MG63 (cell line): ENCODE measurements at places on chromosomes 13 and 19.
A peak's percentile ranks its signal among the peaks of the same experiment; 100 is the strongest.

GRCh38 chr13:25727250-25727649, 324.6 kb downstream of the SHISA2 start:
- DNase-seq: no peak

DNA sequence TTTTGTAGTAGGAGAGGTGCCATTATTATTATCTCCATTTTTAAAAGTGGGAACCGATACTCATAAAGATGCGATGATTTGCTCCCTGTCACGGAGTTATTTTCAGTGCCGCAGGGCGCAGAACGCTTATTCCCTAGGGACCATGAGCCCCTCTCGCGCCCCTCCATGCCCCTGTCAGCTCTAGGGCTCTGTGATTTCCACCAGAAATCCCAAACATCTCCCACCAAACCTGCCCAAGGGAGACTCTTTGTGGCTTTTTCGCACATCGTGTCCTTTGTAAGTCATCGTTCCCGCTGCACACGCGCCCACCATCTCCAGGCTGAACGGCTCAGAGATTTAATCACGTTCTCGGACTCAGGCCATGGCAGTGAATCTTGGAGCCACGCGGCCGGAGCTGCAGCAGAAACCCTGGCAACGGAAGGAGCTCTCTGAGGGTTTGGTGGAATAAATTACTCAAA, 105.1 kb downstream of the DNAJC15 start:
- no peak for DNase-seq

DNA sequence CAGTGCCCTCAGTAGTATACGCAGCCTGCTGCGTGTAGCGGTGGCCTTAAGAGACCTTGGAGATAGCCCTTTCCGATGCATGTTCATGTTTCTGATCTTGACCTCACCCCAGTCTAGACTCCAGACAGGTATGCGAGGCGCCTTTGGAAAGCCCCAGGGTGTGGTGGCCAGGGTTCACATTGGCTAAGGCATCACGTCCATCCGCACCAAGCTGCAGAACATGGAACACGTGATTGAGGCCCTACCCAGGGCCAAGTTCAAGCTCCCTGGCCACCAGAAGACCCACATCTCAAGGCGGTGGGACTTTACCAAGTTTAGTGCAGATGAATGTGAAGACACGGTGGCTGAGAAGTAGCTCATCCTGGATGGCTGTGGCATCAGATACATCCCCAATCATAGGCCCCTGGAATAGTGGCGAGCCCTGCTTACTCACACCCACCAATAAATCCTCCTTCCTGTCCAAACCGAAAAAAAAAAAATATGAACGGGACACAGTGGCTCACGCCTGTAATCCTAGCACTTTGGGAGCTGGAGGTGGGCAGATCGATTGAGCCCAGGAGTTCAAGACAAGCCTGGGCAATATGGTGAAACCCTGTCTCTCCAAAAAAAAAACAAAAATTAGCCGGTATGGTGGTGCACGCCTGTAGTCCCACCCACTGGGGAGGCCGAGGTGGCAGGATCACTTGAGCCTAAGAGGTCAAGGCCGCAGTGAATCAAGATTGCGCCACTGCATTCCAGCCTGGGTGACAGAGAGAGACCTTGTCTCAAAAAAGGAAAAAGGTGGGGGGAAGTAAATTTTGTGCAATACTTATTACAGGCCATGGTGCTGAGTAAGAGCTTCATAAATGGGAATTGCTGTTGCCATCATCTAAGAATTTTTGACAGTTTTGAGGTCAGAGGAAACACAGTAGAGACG, 12.4 kb upstream of the CBLC start:
- no peak for DNase-seq

DNA sequence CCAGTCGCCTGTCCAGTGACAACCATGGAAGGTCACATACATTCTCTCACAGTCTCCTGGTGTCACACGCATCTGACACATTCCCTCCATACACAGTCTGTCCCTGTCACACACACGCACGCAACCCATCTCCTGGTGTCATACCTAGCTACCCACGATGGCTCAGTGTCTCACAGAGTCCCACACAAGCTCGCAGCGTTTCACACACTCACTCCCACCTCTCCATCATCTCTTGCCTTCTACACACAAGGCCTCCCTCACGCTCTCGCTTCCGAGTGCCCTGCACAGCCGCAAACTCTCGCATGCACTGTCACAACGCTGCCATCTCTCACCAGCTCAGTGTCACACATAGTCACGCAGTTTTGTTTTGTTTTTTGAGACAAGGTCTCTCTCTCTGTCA, 1.2 kb upstream of the GNG8 start:
- DNase-seq: no peak

- no peak for DNase-seq
These were observed 113.7 kb downstream of the OLFM4 start for GRCh38 chr13:53142306-53142705.

DNA sequence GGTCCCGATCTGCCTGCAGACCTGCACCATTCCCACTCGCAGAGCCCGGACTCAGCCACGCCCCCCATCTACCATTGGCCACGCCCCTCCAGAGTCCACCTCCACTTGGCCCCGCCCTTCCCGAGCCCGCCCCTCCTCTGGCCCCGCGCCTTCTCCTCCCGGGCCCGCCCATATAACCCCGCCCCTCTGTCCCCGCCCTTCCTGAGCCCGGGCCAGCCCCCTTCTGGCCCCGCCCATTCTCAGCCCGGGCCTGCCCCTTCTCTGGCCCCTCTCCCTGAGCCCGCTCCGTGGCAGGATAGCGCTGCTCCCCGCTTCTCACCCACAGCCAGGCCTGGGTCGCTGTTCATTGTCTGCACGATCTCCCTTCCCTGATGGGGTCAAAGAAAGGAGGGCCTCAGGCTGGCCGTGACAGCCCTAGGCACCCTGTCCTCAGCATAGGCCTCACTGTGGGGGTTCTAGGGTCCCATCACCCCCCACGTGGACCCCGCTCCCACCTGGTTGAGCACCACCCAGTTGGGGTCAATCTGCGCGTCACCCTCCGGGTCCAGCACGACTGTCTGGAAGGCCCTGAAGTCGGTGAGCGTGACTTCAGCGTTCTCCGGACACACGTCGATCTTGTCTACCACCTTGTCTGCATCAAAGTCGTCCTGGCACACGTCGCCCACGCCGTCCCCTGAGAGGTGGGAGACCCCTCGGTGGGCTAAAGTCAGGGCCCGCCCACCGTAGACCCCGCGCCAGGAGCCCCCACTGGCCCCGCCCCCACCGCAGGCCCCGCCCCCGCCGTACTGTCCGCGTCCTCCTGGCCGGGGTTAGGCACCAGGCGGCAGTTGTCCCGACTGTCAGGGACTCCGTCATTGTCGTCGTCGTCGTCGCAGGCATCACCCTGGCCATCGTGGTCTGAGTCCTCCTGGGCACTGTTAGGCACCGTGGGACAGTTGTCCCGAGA, 5.7 kb downstream of the COMP start:
- DNase-seq: peak; percentile 75
